GM12878 (cell line): ENCODE measurements at places on chromosomes 1 and 21.

DNA sequence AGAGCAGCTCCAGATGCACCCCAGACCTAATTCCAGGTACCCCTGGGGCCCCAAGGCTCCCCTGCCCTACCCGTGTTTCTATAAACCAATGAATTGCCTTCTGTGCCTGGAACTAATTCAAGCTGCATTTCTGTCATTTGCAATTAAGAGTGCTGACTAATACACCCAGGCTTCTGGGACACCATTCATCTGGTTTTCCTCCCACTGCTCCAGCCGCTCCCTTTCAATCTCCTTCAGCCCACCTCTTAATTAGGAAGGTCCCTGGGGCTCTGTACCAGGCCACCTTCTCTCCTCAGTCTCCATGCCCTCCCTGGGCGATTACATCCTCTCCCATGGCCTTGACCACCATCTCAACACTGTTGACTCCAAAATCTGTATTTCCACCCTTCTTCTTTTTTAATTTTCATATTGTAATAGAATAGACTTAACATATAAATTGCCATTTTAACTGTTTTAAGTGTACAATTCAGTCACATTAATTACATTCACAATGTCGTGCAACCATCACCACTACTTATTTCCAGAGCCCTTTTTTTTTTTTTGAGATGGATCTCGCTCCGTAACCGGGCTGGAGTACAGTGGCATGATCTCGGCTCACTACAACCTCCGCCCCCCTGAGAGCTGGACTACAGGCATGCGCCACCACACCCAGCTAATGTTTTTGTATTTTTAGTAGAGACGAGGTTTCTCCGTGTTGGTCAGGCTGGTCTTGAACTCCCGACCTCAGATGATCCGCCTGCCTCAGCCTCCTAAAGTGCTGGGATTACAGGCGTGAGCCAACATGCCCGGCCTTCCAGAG is 9.2 kb upstream of the GJB3 start:
- DNase-seq = no peak

DNA sequence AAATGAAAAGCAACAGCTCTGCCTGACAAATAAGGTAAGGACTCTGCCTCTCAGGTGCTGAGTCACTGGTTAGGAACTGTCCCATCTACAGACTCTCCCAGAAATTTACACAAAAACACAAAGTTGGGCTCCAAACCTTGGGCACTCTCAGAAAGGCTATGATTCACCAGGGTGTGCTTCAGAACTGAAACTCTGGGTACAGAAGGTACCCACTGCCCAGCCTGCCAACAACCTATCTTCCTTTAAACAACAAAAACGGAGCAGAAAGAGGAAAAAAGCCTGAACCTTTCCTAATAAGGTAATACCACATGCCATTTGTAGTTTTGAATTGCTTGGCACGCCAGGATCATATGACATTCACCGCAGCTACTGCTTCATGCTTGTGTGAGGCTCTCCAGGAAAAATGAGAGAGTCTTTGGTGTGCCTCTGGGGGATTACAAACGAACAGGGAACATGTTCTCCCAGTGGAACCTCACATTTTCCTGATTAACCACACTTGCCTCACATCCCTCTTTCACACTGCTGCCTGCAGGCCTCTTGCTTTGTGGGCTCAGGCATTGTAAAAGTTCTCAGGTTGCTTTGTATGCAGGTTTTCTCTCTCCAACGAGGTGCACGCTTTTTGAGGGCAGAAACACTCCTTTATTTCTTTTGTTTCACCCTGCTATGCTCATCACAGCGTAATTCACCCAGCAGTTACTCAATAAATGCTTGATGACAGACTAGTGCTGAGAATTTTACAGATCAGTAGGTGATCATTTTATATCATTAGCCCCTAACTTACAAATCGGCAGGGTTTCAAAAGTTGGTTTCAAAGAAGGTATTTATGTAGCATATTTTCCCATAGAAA is 65.1 kb downstream of the GADD45A start:
- DNase-seq = no peak

- no peak for DNase-seq
Observed at GRCh38 chr1:41571041-41571440, 86.6 kb upstream of the EDN2 start.

DNA sequence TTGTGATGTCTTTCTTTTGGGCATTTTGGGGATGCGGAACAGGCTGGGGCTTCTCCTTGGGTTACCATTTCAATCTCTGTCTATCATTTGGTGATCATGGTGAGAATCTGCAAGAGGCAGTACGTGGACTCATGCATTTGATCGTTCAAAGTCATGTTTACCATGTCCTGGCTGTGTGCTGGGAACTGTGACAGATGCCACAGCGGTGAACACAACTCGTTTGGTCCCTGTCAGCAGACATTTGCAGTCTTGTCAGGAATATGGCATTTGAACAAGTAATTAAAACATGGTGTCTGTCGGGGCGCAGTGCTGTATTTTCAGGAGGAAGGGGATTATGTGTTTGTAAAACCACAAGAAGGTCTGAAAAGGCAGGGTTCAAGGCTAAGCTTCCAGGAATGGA is 103.3 kb upstream of the IGSF21 start:
- no peak for DNase-seq

DNA sequence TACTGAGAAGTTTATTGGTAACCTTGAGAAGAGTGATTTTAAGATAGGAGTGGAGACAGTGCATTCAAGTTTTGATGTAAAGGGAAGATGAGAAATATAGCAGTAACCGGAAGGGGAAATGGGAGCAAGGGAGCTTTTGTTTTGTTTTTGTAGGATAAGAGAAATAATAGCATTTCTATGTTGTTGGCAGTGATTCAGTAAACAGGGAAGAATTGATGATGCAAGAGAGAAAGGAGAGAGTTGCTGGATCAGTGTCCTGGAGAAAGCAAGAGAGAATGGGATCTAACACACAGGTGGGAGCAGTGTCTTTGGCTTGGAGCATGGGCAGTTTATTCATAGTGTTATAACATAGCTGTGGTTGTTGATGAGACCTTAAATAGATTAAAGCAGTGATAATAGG is 56.4 kb downstream of the OSBPL9 start:
- no peak for DNase-seq
